ENCODE measurements at places on chromosomes 12 and 14.
A peak's percentile ranks its signal among the peaks of the same experiment; 100 is the strongest.

DNA sequence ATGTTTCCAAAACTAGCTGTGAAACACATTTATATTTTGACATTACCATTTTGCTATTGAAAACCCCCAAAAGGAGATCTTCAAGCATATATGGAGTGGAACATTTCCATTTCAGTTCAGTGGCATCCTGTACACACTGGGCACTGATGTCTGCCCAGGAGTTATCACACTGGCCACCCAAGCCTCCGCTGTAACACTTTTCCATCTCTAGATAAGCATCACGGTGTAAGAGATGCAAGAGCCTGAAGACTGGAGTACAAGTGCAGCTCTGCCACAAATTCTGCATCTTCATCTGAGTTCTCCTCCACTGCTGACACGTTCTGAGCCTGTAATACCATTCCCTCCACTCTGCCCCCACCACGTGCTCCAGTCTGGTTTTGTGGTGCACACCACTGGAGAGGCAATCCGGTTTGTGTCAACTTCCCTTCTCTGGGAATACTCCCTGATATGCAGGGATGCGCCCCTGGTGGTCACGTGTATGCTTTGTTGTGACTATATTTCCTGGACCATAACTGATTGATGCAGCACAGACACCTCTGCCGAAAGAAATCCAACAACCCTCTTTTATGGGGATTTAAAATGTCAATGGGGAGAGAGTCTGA, 12.7 kb downstream of the SPTLC2 start:
- no peak for DNase-seq

GRCh38 chr12:91328451-91328850, 145.8 kb upstream of the DCN start:
- no peak for DNase-seq

DNA sequence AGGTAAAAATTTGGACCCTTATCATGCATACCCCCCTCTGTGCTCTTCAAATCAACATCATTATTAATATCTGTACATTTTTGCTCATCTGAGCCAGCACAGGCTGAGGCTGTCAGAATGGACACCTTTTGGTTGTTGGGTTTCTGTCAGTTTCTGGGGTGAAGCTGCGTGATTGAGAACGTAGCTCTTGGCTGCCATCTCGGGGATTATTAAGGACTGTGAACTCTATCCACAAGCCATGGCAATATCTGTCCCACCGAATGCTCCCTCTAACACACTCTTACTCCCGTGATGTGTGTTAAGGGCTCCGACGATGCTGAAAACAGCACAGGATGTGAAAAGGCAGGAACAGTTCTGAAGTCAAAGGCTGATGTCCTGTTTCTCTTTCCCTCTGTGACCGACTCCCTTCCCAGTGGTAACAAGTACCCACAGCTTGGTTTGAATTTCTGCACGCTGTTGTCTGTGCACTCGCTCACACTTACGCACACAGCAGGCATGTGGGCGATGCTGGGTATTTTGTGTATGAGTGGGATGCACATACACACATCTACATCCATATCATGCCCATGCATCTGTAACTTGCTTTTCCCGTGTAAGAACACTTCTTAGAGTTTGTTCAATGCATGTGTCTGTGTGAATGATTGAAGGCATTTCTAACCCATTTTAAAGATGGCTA, 405.6 kb downstream of the TMEM121 start:
- no peak for DNase-seq

DNA sequence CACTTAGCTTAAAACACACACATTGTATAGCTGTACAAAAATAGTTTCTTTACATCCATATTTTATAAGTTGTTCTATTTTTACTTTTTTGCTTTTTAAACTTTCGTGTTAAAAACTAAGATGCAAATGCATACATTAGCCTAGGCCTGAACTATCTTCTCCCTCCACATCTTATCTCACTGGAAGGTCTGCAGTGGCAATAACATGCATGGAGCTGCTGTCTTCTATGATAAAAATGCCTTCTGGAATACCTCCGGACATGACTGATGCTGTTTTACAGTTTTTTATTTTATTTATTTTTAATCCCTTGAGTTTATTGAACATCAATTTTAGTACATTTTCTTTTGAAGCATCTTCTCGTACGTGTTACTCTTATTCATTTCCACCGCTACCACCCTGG, 112.3 kb upstream of the TSPAN8 start:
- no peak for DNase-seq

GRCh38 chr14:59254146-59254910, 65.9 kb downstream of the DAAM1 start:
- peak; percentile 70 for DNase-seq

GRCh38 chr14:37594238-37594970, 645 bp downstream of the FOXA1 start:
- peak; percentile 31 for DNase-seq

- DNase-seq: peak; percentile 47
Measured at GRCh38 chr12:91974541-91975085, 171.0 kb downstream of the BTG1 start.

DNA sequence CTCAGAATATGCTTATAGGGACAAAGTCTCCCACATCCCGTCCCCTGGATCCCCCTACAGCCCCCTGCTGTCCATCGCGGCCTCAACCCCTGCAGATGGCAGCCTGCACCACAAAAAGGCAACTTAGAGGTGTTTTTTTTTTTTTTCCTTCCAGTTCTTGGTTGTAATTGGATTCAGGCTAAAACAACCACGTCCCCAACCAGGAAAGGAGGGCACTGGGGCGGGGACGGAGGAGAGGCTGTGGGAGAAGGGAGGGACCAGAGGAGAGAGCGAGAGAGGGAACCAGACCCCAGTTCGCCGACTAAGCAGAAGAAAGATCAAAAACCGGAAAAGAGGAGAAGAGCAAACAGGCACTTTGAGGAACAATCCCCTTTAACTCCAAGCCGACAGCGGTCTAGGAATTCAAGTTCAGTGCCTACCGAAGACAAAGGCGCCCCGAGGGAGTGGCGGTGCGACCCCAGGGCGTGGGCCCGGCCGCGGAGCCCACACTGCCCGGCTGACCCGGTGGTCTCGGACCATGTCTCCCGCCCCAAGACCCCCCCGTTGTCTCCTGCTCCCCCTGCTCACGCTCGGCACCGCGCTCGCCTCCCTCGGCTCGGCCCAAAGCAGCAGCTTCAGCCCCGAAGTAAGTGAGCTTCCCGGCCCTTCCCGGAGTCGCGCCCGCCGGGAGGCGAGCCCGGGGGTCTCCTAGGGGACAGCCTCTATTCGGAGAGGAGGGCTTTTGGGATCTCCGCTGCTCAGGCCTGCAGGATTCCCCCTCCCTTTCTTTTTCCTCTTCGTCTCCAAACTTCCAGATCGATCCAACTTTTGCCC, at the start of gene MMP14:
Gene MMP14, plus strand, starts transcription at position 285 of the 813 bp plus-strand sequence. Its CDS starts 233 bp downstream, at position 518.
- no peak for DNase-seq

DNA sequence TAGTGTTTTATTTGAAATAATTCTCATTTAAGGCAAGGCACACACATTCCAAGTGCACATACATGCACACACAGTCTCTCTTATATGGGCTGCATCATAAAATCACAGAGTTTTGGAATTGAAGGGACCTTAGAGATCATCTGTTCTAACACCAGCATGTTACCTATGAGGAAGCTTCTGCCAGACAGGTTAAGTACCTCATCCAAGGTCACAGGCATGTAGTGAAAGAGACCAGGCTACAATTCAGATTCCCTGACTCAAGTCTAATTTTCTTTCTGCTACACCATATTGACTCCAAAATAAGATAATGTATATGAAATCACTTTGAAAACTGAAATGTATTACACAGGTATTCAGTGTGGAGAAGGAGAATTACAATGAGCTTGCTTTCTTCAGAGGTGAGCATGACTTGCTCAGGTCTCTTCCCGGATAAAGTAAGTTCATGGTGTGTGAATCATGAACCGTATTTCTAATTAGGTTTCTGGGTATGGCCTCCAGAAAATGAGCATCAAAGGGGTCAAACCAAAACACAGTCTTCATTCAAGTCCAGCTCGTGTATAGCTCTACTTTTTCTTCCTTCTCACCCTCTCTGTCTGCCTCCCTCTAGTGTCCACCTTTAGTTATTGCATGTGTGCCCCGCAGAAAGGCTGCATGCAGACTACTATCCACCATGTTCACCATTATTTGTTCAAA, 411.9 kb downstream of the FUT8 start:
- DNase-seq: peak; percentile 52

GRCh38 chr12:131282292-131283080, 328.8 kb downstream of the ADGRD1 start:
- DNase-seq: no peak

All from non-pigmented ciliary epithelial cell (primary cell).